ENCODE measurements at places on chromosomes 2 and 18.

- no peak for DNase-seq
These were observed 148.0 kb upstream of the SLC14A2 start for GRCh38 chr18:45467293-45467692.

DNA sequence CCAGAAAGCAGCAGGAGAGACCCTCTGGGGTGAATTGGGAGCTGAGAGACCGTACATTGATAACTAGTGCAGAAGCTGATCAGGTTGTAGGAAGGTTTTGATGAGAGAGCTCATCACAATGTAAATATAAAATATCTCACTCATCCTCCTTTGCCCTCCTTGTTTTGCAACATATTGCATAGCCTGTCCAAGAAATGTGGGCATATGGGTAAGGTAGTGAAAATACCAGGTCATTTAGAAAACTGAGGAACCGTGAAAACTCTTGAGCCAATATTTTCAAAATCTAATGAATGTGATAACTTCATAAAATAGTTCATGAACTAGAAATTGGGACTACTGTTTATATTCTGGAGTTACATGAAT, 31.4 kb downstream of the C18orf54 start:
- no peak for DNase-seq

DNA sequence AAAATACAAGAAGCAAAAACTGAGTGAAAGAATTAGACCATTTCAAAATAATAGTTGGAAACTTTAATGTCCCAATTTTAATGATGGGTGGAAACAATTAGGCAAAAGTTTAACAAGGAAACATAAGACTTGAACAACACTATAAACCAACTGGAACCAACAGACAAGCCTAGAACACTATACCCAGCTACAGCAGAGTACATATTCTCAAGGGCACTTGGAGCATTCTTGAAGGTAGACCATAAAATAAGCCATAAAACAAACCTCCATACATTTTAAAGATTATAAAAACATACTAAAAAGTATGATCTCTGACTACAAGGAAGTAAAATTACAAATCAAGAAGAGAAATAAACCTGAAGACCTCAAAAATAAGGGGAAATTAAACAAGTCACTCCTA, 616.7 kb downstream of the SUCLG1 start:
- DNase-seq = no peak

- DNase-seq = no peak
These were observed 1068.4 kb downstream of the LRP1B start for GRCh38 chr2:141062443-141062842.

- DNase-seq = peak; percentile 53
These were observed at the start of gene BCL11A for GRCh38 chr2:60553495-60554073. BCL11A (minus strand) TSS chr2:60553654; CDS start chr2:60553270, 384 bp downstream.

DNA sequence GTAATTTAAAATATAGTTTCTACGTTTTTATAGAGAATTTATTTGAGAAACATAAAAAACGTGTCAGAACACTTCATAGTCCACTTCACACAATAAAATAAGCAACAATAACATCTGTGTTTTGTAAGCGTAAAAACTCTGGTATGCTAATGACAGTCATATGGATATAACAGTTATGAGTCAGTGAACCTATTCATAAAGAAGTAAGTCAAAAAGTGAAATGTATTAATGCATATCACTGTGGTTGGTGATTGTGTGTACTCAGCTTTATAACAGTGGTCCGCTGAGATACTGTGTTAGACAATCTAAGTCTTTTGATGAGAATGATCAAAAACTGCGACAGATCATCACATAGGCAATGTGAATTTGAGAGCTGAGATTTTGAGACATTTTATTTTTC, 153.2 kb downstream of the WDR7 start:
- no peak for DNase-seq

- no peak for DNase-seq
These were observed 4.9 kb upstream of the LBH start for GRCh38 chr2:30226144-30227032.

DNA sequence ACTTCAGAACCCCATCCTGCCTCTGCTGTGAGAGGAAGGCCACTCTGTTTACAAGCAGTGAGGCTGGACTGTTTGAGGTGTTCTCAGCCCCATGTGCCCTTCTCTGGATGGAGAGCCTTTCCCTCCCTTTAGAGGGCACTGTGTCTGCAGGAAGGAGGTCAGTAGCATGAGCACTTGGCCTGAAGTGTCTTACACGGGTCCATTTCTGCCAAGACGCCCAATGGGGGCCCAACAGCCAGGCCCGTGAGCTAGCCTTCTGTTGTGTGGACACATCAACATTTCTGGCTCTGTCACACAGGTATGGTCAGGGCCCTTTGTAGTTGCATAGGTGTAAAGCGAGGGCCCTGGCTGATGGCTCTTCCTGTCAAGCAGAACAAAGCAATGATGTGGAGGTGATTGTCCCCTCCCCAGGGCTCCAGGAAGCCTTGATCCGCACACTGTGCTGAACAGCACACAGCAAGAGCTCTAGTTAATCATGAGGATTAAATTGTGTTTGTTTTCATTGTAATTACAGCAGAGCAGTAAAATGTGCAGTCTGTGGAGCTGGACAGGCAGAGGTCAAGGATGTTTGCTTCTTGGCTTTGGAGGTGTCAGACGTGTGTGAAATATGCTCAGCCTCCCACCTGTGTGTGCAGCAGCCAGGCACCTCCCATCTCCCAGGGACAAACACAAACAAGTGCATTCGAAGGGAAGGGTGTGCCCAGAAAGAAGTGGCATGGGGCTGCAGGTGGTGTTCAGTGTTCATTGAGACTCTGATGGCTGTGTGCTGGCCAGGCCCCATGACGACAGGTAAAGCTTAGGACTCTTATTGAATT, 132.1 kb downstream of the SH3RF3 start:
- DNase-seq = no peak

DNA sequence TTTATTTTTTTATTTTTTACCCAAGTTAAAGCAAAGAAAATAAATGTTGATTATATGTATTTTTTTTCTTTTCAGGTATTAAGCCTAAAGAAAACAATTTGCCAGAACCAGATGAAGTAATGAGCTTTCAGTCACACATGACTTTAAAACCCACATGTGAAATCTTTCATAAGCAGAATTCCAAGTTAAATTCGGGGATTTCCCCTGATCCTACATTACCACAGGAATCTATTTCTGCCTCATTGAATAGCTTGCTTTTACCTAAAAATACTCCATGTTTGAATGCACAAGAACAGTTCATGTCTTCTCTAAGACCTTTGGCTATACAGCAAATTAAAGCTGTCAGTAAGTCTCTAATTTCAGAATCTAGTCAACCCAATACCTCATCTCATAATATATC, 26.6 kb downstream of the GEN1 start:
- DNase-seq = no peak

GRCh38 chr2:96119389-96119751, 3.0 kb upstream of the ADRA2B start:
- no peak for DNase-seq

DNA sequence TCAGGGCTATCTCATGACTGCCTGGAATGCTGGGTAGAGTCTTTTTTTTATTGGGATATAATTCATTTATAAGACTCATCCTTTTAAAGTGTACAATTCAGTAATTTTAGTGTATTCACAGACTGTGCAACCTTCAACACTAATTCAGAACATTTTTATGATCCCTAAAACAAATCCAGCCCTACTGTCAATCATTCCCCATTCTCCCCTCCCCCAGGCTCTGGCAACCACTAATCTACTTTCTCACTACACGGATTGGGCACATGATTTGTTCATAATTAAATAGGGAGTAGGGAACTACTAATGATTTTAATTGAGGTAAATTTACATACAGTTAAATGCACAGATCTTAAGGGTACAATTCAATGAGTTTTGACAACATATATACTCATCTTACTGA, 225.7 kb downstream of the CDCA7 start:
- no peak for DNase-seq

DNA sequence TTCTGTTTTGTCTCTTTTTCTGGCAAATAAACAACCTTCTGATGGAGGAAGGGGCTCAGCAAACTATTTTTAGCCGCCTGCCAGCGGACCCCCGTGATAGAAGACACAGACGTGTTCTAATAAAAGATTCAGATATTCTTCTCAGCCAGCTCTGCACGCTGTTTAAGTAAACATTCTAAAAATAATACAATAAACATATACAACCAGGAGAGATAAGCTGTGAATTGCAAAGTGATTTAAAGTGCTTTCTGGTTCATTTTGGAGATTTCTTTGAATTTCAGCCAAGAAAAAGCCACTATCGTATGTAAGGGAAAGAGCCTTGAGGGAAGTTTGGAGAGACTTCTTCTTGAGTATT, 201.3 kb downstream of the EPHA4 start:
- no peak for DNase-seq

GRCh38 chr2:49938268-49938667, 784.0 kb upstream of the FSHR start:
- DNase-seq = no peak

- DNase-seq = no peak
These were observed 1.2 kb downstream of the DLX1 start for GRCh38 chr2:172086241-172087206.

GRCh38 chr2:46087492-46087891, 209.7 kb upstream of the EPAS1 start:
- DNase-seq = no peak

DNA sequence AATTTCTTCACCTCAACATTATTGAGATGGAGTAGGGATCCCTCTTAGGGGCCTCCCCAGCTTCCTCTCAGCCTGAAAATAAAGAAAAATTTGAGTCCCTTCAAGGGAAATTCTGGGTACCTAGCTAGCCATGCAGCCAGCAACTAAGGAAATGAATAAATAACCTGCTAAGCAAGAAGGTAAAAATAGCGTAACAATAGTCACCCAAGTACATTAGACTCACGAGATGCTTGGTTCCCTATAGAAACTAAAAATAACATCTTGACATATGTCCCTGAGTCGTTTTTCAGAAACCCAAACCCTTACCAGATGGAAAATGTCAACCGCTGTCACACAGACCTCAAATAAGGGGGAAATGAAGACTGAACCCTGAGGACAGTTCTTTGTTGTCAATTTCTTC, 51.9 kb downstream of the CACNB4 start:
- DNase-seq = no peak

- no peak for DNase-seq
These were observed 38.5 kb downstream of the PSMG2 start for GRCh38 chr18:12741351-12741750.

GRCh38 chr2:9255416-9255815, 48.8 kb downstream of the ASAP2 start:
- no peak for DNase-seq

- DNase-seq = no peak
These were observed 24.1 kb upstream of the TNS1 start for GRCh38 chr2:218026676-218027425.

GRCh38 chr18:56702946-56703345, 51.8 kb downstream of the WDR7 start:
- DNase-seq = no peak

- no peak for DNase-seq
These were observed 21.3 kb upstream of the ALLC start for GRCh38 chr2:3636586-3637310.

- DNase-seq = no peak
These were observed 211.4 kb upstream of the CCDC150 start for GRCh38 chr2:196427986-196428634.

GRCh38 chr18:35022426-35023001, 18.7 kb upstream of the MAPRE2 start:
- DNase-seq = no peak

GRCh38 chr2:125581557-125581956, 1074.4 kb upstream of the GYPC start:
- no peak for DNase-seq

DNA sequence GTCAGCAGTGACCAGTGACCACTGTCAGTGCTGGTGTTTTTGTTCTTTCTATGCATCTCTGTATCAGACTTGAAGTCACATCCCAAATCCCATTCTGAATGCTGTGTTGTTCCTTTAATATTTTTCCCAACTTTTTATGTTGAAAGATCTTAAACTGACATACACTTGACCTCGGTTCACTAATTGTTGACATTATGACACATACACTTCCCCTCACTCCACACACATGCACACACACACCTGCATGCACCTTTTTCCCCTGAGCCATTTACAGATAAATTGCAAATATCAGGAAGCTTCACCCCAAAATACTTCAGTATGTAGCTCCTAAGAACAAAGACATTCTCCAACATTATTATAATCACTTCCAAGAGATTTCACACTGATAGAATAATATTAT, 62.4 kb downstream of the CFAP221 start:
- no peak for DNase-seq

DNA sequence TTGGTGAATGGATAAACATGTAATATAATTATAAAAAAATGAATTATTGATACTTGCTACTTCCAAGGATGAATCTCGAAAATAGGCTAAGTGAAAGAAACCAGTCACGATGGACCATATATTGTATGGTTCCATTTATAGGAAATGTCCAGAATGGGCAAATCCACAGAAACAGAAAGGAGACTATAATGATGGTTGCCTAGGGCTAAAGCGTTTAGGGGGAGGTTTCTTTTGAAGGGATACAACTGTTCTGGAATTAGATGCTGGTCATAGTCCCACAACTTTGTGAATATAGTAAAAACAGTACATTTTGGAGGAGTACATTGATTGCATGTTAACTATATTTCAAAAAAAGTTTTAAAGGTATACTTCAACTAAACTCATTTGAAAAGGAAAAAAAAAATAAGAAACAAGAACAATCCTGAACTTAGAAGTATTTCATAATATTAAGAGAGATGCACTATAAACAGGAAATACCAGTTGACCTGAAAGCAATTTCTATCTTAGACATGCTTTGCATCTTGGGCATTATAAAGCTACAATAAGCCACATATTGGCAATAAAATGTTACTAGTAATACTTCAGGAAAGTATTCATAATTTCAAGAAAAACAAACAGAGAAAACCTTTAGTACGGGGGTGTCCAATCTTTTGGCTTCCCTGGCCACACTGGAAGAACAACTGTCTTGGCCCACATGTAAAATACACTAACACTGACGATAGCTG, 130.0 kb downstream of the C2orf74 start:
- DNase-seq = no peak

DNA sequence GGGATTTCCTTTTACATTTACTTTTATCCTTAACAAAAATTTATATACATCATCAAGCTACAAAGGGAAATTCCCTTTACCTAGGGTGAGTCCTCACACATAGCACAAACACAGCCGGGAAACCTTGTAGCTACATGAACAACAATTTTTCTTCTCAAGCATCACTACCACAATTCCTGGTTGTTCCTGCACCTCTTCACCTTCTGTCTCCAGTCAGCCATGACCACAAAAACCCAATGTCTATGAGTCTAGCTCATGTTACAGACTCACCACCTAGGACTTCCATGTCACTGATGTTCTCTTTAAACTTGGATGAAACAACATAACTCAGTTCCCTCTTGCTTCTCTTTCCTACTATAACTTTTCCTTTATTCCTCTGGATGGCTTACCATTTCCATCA, 460.4 kb downstream of the MBD2 start:
- DNase-seq = no peak
